Nucleus accumbens (tissue), 56 donors: ENCODE measurements at places on chromosomes 6 and 20.

DNA sequence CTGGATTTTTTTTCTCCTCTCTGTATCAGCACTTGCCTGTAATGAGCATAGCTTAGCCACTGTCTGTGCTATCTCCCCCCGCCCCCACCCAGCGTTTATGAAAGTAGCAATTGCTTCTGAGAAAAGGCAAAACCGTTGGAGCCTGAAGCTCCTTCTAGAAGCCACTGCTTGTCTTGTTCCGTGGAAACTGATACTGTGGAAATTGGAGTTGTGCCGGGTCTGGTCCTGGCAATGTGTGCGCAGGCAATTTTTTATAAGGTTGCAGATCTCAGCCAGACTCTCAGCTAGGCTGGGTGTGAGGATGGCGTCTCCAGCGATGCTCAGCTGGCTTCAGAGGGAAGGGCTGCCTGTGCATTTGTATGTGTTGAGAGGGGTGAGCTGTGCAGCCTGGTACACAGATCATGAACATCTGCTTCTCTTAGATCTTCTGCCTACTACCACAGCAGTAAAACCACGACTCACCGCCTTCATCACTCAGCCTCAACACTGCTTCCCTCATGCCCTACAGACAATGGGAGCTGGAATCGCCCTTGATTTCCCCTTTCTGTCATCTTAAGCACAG is 72.4 kb upstream of the GTSF1L start:
- no peak for DNase-seq

DNA sequence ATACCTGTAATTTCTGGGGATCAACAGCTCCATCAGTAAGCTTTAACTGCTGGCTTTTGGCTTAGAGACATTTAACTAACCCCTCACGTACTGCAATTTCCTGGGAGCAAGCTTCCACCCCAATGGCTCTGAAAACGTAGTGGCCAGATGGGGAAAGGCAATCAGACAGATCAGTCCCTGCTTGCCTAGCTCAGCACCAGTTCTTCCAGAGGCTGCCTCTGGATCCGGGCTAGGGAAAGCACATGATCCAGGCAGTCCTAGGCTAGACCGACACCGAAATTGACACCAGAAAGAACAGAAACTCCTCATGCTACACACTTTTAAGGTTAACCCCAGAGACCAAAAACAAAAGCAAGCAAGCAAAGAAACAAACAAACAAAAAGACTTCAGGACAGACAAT is 13.3 kb downstream of the PREP start:
- DNase-seq, result no peak

DNA sequence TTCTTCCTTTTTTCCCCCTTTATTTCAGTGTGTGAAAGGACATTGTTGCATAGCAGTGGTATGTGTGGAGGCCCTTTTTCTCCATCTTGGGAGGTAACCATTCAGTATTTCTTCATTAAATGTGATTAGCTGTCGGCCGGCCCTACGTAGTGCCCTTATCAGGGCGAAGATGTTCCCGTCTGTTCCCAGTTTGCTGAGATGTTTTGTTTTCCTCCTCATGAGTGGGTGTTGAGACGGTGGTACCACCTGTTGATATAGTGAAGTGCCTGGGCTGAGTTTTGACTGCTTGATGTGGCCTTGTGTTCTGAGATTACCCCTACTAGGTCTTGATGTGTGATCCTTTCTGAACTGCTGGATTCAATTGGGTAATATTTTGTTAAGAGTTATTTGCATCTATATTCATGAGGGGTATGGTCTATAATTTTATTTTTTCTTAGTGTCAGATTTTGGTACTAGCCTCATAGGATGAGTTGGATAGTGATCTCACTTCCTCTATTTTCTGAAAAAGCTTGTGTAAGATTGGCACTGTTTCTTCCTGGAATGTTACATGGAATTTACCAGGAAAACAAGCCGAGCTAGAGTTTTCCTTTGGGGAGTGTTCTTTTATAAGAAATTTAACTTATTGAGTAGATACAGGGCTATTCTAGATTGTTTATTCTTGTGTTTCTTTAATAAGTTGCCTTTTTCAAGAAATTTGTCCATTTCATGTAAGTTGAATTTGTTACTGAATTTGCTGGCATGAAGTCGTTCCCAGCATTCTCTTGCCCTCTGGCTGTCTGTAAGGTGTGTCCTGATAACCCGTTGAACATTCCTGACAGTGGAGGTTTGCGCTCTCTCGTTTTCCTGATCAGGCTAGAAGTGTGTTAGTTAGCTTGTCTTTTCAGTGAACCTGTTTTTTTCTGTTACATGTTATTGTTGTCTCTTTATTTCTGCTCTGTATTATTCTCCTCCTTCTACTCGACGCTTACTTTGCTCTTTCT is 4.3 kb downstream of the MTG2 start:
- no peak for DNase-seq

GRCh38 chr6:168596344-168596743 is 155.4 kb downstream of the SMOC2 start:
- no peak for DNase-seq

- no peak for DNase-seq
Observed at GRCh38 chr6:63745784-63746183, 110.2 kb downstream of the PHF3 start.

DNA sequence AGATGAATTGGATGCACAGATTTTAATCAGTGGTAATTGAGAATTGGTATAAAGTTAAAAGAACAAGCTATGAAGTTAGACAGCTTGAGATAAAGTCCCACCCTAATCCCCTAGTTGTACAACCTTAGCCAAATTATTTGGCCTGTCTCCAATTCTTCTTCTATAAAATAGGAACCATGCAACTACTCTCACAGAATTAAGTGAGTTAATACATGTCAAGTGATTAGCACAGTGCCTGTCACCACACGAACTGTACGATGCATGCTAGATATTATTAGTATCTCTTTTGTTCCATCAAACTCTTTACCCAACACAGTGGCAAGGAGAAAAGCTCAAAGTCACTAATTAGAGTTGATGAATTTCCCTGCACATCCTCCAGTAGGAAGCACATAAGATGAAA is 44.7 kb downstream of the MBOAT1 start:
- DNase-seq, result no peak

GRCh38 chr6:110653381-110653780 is 161.9 kb downstream of the CDK19 start:
- no peak for DNase-seq

DNA sequence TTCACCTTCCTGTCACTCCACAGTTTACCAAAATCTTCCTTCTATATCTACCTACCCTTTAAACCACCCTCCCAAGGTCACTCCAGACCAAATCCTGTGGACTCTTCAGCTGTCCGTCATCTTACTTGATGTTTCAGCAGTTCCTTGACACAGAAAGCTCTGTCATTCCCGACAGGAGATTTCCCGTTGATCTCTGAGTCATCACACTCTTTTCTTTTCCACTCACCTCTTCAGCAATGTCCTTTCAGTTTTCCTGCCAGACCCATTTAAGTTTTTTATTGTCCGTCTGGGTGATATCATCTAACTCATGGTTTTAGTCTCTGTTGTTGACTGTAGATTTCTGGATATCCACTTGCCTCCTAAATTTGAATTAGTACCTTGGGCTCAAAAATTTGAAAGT is 69.9 kb upstream of the SCGN start:
- DNase-seq, result no peak

DNA sequence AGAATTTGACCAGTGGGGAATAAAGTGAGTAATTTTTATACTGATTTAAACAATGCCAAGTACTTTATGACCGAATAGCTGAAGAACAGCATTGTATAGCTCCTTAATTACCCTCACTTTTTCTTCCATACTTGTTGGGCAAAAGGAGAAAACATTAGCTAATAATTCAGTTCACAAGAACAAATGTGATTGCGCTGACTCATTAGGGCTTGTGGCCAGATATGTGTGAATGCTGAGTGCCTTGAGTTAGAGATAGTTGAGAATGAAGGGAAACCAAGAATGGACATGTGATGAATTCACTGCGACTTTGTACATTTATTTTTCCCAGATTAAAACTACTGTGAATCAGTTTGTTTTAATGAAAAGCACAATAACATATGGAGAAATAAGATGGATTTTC is 669.4 kb downstream of the TFAP2A start:
- DNase-seq, result no peak

DNA sequence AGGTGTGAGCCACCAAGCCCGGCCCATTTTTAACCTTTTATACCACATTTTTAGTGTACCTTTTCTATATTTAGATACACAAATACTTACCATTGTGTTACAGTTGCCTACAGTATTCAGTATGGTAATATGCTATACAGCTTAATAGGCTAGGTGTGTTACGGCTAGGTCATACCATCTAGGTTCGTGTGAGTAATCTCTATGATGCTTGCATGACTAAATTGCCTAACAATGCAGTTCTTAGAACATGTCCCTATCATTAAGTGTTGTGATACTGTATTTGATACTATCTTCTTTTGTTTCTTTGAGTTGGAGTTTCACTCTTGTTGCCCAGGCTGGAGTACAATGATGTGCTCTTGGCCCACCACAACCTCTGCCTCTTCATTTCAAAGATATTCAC is 387.7 kb upstream of the SASH1 start:
- DNase-seq, result no peak

DNA sequence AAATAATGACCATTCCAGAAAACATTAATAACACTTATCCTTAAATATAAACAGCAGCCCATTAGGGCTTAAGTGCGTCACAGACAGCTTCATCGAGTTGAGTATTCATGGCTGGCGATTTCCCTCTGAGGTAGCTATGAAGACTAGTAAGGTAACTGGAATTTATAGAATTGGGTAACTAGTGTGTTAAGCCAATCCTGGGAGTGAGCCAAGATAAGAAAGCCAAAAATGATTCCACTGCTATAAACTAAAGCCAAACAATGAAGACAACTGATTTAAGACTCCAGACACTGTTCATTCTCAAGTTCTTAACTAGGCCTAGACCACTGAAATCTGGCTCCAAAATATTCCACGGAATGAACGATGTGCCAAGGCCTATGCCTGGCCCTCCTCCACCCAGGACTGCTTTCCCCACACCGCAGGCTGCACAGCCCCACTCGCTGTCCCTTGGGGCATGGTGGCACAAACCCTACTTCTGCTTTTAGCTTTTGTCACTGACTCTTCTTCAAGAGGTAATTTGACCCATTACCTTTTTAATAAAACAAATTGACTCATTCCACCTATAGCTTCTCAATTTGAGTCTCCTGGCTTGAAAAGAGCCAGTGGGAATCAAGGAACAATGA is 66.0 kb downstream of the BLOC1S5 start:
- no peak for DNase-seq

GRCh38 chr20:6074145-6074561 is 20.3 kb upstream of the LRRN4 start:
- no peak for DNase-seq

DNA sequence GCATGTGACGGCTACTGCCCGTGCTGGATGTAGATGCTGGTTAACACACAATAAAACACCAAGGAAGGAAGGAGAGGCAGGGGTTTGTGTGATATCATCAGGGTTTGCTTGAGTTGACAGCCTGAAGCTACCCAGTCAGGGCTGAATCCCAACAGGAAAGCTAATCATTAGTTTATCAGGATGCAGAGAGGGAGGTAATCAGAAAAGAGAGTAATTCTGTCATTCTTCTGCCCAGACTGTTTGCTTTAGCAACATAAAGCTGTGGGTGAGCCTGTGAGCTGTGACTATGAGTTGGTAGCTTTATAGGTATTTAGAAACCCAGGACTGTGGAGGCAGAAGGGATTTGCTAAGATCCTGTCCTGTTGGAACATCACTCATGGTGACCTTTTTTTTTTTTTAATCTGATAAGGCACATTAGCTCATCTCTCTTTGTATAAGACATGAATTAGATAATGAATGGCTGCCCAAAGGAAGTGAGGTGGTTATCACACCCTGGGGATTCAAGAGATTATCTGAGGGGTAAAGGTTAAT is 79.3 kb downstream of the CAP2 start:
- DNase-seq, result no peak

DNA sequence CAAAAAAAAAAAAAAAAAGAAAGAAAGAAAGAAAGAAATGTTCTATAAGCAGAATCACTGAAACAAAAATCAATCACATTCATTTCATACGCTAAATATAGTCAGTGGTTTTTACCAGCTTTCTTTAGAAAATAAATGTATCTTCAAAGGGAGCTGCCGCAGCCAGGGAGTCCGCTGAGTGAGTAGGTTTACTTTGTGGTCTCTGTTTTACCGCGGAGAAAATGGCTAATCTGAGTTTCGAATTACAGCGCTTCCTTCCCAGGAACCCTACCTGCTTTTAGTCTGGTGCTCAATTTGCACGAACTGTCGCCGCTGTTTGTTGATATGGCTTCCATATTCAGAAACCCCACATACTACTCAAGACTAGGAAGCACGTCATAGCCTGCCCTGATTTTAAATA is 102.4 kb downstream of the TFAP2A start:
- no peak for DNase-seq

- no peak for DNase-seq
Observed at GRCh38 chr6:164531736-164532135, 777.7 kb downstream of the C6orf118 start.

DNA sequence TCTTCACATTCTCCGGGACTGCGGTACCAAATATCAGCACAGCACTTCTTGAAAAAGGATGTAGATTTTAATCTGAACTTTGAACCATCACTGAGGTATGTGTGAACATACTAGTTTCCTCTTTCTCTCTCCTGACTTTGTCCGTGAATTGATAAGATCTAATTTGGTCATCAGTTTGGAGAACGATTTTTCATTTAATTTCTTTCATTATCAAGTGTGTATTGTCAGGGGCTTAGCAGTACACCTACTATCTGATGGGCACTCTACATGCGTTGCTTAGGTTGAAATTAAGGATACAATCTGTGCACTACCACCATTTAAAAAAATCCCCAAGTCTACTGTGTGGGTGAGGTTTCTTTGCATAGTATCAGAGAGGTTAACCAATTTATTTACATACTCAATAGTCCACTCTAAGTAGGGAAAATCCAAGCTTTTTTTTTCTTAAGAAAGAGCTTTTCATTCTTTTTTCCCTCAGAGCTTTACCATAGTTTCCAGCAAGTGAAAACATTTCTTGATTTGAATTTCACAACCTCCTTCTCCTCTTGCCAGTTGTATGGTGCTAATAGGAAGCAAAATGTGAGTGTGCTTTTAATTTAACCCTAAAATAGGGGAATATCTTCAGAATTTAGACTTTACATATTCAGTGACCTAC is 105.4 kb upstream of the ESR1 start:
- DNase-seq, result no peak

- no peak for DNase-seq
Observed at GRCh38 chr20:25439328-25439727, 31.9 kb downstream of the GINS1 start.

DNA sequence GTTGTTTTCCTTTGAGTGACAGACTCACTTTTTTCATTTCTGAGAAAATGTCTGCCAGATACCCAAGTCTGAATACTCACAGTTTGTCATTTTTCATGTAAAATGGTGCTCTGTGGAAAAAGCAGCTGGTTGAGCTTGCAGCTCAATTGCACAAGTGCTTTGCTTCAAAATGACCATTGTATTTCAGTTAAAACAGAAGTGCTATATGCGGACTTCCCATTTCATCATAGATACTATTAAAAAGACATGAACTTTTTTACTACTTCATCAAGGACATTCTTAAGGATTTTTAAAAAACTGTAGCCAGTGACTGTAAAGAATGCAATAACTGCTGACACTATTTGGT is 61.5 kb downstream of the KCNS1 start:
- DNase-seq, result no peak

GRCh38 chr20:41366546-41367392 is at the start of gene EMILIN3:
Gene EMILIN3, minus strand, starts transcription at chr20:41366818. Its CDS starts 184 bp downstream, at chr20:41366634.
- no peak for DNase-seq

- DNase-seq, result no peak
Observed at GRCh38 chr20:31890646-31891045, 20.2 kb downstream of the TTLL9 start.
